ENCODE measurements at places on chromosomes 7 and 10.

DNA sequence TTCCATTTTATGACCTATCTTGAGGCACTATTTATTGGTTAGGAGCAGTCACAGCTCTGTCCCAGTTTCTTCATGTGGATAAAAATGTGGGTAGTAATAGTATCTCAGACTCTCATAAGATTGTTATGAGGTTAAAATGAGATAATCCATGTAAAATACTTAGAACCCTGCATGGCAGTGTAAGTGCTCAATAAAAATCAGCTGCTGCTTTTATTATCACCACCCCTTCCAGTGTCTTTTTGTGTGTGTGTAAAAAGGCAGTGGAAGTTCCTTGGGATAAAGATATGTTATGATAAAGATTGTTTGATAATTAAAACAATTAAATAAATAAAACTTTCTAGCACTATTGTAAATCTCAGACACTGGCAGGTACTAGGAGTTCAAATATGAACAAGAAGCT is 15.5 kb downstream of the TES start:
- DNase-seq, result no peak

GRCh38 chr10:66167816-66168215 is 758.0 kb upstream of the LRRTM3 start:
- DNase-seq, result no peak

DNA sequence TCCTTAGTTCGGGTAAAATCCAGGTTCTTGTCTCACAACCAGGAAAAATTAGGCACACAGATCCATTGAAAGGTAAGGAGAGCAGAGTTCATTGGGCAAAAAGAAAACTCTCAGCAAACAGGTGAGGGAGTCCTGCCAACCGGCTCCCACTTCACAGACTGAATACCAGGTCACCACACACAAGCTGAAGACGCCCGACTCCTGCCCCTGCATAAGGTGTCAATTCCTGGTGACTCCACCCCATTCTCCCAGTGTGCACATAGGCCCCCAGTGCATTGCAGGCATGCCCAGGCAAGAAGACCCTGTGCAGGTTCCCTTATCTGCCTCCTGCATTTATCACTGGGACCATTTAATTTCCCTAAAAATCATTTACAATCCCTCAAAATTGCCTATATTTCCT is 354.6 kb downstream of the LRRTM3 start:
- DNase-seq, result no peak

- DNase-seq, result no peak
Observed at GRCh38 chr7:95536656-95537311, 51.0 kb downstream of the ASB4 start.

- no peak for DNase-seq
Observed at GRCh38 chr7:707296-708000, 19.1 kb upstream of the DNAAF5 start.

DNA sequence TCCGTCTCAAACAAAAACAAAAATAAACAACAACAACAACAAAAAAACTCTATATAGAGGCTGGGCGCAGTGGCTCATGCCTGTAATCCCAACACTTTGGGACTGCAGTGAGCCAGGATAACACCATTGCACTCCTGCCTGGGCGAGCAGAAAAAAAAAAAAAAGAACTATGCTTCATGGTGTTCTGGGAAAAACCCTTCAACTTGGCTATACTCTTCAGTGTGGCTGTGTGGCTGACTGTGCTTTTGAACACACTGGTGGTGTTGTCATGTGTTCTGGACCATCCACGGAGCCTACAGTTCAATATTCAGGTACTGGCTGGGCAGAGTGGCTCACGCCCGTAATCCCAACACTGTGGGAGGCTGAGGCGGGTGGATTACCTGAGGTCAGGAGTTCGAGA is 26.5 kb downstream of the SNX8 start:
- DNase-seq, result no peak

- no peak for DNase-seq
Observed at GRCh38 chr7:138166681-138167080, 90.4 kb downstream of the AKR1D1 start.

DNA sequence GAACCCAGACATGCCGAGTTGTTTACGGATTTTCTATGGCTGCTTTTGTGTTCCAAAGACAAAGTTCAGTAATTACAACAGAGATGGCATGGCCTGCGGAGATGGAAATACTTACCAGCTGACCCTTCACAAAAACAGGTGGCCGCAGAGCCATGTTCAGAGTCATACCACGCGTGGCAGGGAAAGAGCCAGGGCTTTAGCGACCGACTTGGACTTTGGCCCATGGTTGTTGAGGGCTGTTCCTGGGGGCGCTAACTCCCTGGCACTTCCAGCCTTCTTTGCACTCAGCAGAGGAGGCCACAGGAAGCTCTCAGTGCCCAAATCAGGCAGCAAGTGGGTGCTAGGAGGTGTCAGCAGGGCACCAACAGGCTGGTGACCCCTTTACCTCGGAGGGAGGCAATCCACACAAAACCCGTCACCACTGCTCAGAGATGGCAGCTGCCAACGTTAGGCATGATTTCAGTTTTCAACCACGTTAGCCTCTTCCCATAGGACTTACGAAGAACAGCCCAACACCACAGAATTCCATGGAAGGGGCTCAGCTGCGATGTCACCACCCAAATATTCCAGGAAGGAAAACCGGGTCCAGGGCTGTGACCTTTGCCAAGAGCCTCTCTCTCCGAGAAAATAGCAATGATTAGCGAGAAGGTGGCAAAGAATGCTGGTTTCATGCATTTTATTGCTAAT is 21.4 kb upstream of the CNPY1 start:
- DNase-seq, result no peak

- no peak for DNase-seq
Observed at GRCh38 chr7:80429181-80429580, 82.7 kb downstream of the GNAT3 start.

DNA sequence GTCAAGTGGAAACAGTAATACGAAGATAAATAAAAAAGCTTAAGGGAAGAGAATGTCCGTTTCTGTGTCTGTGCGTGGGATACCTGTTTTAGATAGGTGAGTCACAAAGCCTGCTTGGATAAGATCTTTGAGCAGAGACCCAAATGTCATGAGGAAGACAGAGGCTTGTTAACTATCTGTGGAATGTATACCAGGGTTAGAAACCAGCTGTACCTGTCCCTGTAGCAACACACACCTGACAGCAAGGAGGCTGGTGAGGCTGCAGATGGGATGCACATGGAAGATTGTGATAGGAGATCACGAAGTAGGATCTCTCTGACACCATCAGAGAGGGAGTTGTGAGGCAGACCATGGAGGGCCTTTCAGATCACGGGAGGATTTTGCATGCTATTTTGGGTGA is 105.3 kb downstream of the ARHGAP21 start:
- DNase-seq, result no peak

DNA sequence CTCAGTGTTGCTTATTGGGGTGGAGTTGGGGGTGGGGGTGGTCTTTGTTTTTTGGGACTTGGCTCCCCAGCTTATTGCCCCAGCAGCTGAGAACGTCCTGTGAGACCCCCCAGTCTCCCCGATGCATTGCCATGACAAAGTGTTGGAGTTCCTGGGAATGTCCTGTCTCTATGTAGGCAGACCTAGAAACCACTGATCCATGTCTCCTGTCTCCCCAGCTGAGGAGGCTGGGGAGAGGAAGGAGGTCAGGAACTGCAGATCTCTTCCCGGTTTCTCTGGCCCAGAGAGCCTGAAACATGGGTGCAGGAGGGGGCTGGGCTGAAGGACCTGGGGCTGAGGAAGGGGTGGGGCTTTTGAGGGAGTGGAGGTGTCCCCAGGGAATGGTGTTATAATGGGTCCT is 80.2 kb upstream of the GTF2IRD1 start:
- no peak for DNase-seq

DNA sequence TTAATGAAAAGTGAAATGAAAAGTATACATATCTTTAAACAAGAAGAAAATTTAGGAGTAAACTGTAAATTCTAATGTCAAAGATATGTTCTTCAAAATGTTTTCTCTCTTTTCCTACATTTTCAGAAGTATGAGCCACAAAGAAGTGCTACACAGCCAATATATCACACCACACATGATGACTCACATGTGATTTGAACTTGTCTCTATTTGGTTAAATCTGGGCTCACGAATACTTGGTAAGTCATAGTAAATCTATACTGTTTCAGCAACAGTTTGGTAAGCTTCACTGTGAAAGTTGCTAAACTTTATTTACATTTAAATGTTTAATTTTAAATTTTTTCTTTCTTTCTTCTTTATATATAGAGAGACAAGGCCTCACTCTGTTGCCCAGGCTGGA is 380.6 kb upstream of the IGFBP3 start:
- no peak for DNase-seq

- DNase-seq, result no peak
Observed at GRCh38 chr10:123897146-123897545, 5.5 kb upstream of the CPXM2 start.

DNA sequence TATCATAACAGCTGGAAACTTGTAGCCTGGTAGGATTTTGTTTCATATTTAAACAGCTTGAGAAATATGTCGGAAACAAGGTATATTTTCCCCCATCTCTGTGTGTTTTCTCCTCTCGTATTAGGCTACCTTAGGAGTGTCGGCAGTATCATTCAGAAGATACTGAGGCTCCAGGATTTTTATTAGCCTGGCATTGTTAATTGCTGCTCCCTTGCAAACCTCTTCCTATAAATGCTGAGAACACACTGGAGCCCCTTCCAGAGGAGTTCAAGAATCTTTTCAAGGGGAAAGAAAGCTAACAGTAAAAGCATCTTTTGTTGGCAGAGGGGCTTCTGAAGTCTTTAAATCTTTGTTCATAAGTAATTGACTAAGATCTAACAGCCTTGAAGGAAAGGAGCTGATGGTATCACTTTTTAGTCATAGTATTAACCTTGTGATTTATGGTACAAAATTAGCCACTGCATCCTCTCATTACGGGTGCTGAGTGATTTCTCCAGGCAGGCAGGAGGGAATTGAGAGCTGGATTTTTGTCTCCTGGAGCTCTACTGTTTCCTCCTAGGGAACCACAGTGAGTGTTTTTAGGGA is 998.7 kb downstream of the LRMDA start:
- DNase-seq, result no peak

- no peak for DNase-seq
Observed at GRCh38 chr10:26503911-26504310, 65.8 kb downstream of the APBB1IP start.

DNA sequence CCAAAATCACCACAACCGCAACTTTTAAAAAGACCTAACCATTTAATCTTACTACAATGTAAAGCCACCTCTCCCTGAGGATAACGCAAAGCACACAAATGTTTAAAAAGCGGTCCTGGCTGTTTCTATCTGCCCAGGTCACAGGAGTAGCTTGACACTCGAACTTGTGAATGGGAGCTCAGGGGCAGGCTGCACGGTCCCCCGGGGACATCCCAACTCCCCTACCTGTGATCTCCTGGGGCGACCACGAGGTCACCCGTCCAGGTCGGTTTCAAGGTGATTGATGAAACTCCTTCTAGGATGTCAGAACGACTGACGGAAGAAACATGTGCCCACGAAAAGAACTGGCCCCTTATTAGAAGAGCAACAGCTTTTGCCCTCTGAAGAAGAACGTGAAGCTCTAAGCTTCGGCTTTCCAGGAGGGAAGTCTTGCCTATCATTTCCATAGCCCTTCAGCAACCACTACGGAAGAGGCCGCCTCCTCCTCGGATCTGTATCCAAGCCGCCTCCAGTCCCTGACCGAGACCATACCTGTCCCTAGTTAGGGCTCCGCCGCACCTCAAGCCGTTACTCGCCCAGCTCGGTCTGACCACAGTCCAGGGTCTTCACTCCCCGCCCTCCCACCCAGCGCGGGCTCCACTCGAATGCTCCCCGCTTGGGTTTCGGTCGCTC is 459 bp downstream of the CYCS start:
- DNase-seq, result no peak

- DNase-seq, result no peak
Observed at GRCh38 chr7:15494711-15495110, 67.1 kb downstream of the AGMO start.

GRCh38 chr7:20831956-20832355 is 45.3 kb upstream of the SP8 start:
- DNase-seq, result no peak

DNA sequence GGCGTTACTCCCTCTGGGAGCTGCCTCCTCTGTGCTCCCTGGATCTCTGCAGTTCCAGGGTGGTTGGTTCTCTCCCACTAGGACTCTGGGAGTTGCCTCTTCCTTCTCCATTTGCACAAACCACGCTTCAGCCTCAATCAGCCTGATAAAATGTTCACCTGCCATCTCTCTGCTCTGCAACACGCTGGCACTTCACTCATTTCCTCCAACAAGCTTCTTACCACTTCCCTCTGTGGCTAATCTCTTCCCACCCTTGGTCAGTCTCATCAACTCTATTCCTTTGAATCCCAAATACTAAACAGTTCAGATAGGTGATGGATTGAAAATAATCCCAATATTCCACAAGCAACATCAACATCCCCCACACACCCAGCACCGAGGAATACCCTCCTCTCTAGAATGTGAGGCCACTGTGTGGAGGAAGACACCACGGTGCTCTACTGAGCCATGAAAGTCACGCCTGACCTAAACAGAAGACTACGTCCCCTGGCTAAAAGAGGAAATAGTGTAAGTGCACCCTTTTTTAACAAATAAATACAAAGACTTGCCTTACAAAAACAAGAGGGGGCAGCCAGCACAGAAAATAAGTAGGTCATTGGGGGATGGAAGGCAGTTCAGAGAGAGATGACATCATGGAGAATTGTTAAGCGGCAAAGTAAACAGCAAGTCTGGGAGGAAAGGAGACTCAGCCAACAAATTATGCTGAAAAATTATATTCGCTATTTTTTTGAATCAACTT is 1.9 kb upstream of the FAM170B start:
- DNase-seq, result no peak

- DNase-seq, result no peak
Observed at GRCh38 chr10:58435297-58435985, 50.2 kb downstream of the TFAM start.

GRCh38 chr10:7998831-7999230 is 55.7 kb upstream of the GATA3 start:
- no peak for DNase-seq

GRCh38 chr10:125479059-125479458 is 203.9 kb downstream of the TEX36 start:
- no peak for DNase-seq

- no peak for DNase-seq
Observed at GRCh38 chr7:29622335-29623265, 59.0 kb downstream of the PRR15 start.

DNA sequence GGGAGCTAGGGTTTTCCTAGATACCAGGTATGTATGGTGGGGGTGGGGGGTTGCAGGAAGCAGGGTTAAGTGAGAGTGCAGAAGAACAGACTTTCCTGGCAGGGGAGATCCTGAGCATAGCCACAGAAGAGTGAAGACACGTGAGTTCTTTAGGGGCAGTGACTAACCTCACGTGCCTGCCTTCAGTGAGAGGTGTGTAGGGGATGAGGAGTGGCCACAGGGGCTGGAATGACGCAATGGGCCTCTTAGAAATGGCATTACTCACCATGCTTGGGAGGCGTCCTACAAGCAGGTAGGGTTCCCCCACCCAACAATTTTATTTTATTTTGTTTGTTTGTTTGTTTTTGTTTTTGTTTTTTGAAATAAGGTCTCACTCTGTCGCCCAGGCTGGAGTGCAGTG is 698.6 kb upstream of the NRP1 start:
- no peak for DNase-seq

DNA sequence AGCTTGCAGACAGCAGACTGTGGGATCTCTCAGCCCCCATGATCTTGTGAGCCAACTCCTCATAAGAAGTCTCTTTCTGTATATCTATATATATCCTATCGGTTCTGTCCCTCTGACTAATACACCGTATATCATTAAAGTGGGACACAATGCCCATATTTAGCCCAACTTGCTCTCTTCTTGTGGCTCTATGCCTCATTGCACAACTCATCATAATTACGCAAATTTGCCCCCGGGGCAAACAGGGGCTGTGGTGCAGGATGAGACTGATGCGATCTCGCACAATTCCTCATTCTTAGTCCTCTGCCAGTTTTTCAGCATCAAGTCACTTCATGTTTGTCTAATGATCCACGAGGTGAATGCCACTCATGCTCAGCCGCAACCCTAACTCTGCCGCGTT is 183.2 kb downstream of the PRPF18 start:
- no peak for DNase-seq
